ENCODE measurements at places on chromosomes 11 and 22.
A peak's percentile ranks its signal among the peaks of the same experiment; 100 is the strongest.

- no peak for DNase-seq
These were observed at the start of gene CST6 for GRCh38 chr11:66011785-66012303. TSS of gene CST6 (plus strand) at chr11:66012008. CDS start at chr11:66012045, 37 bp downstream.

DNA sequence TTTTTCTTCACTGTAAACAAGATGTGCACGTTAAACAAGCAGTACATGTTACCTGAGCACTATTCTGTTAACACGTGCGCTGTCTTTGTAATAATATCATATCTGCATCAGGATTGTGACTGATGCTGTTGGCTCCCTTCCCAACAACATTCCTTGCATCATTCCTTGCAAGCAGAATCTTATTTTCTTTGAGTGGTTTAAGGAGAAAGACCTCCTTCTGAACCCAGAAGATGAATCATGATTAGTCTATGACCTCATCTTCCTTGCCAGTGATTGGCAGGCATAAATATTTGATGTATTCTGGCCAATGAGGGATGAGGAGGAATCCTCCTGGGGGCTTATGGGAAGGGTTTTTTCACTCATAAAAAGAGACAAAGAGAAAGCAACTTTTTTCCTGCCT is 46.2 kb downstream of the C11orf71 start:
- DNase-seq = peak; percentile 97

DNA sequence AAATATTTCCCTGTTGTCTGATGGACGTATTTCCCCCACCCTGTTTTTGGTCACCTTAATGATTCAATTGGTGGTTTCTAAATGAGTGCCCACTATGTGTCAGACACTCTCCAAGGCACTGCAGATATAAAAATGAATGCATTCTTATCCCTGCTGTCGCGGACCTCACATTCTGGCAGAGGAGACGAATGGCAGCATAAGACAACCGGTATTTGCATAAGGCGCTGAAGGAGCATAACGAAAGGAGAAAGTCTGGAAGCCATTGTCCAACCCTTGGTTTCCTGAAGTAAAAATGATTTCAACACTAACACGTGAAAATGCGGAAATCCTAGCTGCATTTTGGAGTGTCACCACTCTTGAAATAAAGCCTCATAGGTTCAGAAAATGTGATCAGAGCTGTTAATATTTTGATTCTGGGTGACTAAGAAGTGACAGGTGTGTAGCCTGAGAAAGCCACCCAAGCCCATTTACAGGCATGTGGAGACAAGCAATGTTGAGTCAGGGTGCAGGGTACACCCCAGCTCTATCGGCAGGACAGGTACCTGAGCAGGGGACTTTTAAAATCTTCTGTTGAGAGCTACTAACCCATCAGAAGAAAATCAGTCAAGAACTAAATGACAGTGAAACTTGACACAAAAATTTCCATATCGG is 10.1 kb upstream of the GAB2 start:
- no peak for DNase-seq

GRCh38 chr11:119643212-119643875 is 85.7 kb downstream of the NECTIN1 start:
- no peak for DNase-seq

DNA sequence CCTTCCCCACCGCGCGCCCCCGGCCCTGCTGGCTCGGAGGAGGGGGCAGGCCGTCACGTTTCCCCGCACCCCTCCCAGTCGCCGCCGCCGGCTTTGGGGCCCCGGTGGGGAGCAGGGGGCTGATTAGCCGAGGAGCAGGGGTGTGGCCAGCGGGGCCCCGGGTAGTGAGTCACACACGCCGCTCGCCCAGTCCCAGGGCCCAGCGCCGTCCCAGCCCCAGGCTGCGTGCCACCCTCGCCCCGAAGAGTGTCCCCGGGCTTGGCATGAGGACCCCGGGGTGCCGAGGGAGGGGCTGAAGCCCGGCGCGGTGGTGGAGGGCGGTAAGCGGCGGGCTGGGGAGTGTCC is 34.4 kb downstream of the PRDM11 start:
- no peak for DNase-seq

DNA sequence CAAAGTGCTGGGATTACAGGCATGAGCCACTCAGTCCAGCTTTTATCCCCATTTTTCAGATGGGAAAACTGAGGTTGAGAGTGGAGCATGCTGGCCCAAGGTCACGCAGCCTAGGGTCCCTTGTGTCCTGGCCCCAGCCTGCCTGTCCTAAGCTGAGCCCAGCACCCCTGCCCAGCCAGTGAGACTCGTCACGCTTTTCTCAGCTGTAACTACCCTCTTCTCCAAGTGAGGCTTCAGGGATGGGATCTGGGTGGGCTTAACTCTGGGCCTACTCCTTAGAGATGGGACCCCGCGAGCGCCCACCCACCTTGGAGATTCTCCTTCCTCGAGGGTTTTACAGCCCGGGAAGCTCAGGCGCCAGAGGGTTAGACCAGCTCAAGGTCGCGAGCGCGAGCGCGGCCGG is 390 bp upstream of the TMEM151A start:
- DNase-seq = no peak

DNA sequence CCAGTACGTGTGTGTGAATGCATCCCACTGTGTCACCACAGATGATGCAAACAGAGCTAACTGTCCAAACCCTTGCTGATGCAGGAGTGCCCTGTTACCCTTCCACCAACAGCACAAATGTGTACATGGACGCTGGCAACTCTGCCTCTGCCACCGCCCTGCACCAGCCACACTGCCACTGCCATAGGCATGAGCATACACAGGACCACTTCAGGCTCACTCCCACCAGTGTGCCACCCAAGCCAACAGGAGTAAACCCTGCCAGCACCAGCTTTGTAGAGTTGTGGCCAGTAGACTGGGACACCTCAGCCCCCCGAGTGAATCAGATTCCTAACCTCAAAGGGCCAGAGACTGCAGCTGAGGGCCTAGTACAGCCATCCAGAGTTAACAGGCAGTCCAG is 34.0 kb downstream of the NOX4 start:
- no peak for DNase-seq

All from non-pigmented ciliary epithelial cell (primary cell).